ENCODE measurements at places on chromosomes 3 and 15.

DNA sequence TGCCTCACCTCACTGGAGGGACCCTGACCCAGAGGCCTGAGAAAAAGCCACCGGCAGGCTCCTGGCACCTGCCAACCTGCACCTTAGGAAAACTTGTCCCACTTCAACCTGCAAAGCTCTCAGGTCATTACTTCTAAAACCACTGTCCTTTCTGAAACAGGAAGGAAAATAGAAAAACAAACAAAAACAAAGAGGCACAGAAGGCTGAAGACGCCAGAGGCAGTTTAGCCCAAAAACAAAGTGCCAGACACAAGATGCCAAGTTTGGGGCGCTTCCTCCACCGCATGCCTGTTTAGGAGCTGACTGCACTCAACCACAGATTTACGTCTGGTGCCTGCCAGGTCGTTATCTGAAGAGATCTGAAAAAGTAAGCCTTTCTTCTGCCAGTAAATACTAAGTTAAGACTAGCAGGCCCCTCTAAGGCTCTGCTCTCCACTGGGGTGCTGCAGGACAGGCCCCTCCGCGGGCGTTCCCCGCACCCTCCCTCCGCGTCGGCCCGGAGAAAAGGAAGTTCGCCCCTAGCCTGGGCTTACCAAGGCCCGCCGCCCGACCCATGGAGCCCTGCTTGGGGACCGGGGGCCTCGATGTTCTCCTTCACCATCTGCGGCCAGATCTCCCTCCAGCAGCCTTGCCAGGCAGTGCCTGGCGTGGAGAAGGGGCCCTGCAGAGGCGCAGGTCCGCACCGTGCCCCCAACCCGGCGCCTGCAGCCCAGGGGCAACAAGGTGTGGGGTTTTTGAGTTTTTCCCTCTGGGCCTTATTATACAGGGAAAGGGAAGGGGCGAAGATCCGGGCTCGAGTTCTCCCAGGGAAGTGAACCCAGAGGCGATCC, 1.3 kb downstream of the GOLGA8A start:
- DNase-seq = no peak

DNA sequence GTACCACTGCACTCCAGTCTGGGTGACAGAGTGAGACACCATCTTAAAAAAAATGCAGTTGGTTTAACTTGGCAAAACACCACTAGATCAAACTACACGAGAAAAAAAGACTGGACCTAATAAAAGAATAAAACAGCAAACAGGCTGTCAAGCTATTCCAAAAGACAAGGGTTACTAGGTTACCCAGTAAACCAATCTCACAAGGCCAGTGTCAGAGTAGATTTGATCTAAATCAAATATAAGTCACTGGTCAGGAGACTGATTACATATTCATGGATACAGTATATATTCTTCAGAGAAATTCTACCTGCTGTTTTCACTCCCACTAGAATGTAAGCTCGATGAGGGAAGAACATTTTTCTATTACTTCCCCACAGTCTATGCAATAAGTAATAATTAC, 2.5 kb upstream of the GANC start:
- no peak for DNase-seq

DNA sequence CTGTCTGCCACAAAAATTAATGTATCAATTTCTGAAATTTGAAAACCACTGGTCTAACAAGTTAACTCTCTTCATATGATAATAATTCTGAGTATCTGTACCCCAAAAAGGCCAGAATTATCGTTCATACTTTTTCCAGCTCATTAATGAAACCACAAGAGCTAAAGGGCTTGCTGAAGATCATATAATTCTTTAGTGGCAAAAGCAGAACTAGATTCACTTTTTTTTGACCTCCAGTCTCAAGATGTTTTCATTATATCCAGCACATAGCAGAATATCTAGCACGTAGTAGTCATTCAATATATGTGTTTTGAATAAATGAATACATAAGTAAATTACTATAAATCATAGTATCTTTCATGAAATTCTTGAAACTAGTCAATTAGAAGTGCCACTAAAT, 246.7 kb upstream of the KCNH8 start:
- DNase-seq = no peak

DNA sequence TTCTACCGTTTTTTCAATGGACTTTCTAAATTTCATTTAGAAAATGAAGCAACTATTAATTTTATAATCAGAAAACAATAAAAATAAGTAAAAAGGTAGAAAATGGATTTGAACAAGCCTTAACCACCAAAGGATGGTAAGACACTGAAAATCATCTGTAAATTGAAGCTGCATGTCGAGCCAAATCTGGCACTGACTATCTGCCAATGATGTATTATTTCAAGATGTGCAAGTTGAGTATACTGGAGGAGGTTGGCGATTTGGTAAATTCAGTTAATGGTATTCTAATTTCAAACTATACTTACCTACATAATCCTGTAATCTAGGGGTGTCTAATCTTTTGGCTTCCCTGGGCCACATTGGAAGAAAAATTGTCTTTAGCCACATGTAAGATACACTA, 93.5 kb downstream of the FMN1 start:
- no peak for DNase-seq

DNA sequence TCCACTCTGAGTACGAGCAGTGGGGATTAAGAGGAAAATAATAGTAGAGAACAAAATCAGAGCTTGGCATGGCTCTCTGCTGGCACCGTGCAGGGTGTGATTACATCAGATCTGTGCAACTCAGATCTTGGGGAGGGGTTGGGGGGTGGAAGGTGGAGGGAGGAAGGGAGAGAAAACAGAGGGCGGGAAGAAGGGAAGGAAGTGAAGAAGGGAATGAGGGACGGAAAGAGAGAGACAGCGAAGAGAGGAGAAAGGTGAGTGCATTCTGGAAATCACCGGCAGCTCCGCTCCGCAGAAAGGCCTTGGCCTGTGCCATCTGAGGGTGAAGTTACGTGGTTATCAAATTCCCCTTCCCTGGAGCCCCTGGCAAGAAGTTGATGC, 31.0 kb upstream of the ADAMTS17 start:
- DNase-seq = no peak

GRCh38 chr3:31635545-31635944, 102.8 kb downstream of the STT3B start:
- no peak for DNase-seq

DNA sequence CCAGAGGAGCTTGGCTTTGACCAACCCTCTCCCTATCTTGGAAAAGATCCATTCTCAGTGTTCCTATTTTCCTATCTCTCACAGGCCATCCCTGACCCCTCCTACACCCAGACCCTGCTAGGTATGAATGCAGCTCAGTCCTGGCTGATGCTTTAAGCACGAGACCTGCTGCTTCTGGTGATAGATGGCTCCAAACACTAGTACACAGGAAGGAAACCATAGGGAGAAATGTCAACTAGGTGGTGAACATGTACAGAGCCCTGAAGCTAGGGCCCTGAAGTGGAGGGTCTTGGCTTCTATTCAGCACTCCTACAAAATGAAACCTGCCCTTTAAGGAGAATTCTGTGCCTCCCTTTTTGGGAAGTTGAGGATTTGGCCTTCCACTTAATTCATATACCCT, 47.4 kb upstream of the MANF start:
- no peak for DNase-seq

DNA sequence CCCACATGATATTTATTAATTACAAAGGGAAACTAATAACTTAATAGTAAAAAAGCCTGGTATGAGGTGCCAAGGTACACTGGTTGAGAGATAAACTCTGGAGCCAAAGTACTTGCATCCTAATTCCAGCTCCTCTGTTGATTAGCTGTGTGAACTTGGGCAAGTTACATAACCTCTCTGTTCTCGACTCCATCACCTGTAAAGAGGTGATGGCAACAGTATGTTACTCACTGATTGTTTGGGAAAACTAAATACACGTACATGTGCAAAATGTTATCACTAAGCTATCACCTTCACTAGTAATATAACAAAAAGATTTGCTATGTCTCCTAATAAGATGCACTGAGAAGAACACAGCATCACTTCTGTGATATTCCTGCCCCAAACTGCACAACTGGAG, 206.4 kb downstream of the MEX3B start:
- no peak for DNase-seq

- DNase-seq = no peak
These were observed 36.8 kb downstream of the TLE3 start for GRCh38 chr15:70060993-70061305.

DNA sequence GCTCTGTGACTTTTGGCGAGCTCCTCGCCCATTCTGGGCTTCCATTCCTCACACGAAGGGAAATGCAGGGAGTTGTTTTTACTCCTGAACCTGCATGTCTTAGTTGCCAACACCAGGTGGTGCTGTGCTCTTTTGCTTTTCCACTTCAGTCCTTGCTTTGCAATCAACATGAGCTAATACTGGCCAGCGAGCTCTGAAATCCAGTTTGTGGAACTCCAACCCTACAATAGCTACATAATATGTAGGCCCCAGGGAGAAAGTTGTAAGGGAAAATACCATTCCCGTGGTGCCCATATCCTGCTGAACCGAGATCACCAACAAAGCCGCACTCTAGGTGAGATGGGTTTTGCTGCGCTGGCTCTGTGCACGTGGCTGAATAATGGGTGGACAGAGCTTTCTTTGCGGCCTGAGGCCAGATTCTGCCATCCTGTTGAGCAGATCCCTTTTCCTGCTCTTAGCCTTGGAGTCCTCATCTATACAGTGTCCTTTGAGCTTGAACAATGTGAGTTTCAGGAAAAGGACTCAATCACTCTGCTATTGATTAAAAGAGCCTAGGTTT, 25.0 kb downstream of the LSM3 start:
- no peak for DNase-seq

- no peak for DNase-seq
These were observed 53.0 kb upstream of the STXBP5L start for GRCh38 chr3:120854908-120855526.

- no peak for DNase-seq
These were observed 304.8 kb upstream of the CTDSPL start for GRCh38 chr3:37556789-37557301.

DNA sequence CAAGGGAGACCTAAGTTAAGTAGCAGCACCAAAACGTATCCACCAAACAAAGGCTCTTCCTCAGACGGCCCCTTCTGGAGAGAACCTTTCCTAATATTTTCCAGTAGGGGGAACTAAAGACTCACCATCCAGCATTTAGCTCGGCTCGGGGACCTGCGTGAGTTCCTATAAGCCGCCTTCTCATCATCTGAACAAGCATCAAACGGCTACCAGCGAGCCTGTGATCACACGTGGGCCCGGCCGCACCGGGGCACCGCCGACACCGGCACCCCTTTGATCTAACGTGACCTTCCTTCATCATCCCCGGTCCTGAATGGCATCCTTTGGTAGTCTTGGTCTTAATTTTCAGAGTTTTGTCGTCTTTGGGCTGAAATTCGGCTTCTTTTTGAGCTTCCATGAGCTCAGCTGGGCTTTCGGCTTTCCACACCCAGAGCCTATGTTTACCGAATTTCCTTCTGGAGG, 1.4 kb upstream of the ROBO2 start:
- DNase-seq = no peak

DNA sequence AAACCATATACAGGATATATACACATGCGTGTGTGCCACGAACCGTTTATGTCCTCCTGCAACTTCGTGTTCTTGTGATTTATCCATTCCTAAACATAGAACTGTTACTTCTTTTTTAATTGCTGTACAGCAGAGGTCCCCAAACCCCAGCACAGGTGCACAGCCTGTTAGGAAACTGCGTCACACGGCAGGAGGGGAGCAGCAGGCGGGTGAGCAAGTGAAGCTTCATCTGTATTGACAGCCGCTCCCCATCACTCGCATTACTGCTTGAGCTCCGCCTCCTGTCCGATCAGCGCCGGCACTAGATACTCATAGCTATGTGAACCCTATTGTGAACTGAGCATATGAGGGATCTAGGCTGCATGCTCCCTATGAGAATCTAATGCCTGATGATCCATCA, 34.9 kb upstream of the NRROS start:
- DNase-seq = no peak

DNA sequence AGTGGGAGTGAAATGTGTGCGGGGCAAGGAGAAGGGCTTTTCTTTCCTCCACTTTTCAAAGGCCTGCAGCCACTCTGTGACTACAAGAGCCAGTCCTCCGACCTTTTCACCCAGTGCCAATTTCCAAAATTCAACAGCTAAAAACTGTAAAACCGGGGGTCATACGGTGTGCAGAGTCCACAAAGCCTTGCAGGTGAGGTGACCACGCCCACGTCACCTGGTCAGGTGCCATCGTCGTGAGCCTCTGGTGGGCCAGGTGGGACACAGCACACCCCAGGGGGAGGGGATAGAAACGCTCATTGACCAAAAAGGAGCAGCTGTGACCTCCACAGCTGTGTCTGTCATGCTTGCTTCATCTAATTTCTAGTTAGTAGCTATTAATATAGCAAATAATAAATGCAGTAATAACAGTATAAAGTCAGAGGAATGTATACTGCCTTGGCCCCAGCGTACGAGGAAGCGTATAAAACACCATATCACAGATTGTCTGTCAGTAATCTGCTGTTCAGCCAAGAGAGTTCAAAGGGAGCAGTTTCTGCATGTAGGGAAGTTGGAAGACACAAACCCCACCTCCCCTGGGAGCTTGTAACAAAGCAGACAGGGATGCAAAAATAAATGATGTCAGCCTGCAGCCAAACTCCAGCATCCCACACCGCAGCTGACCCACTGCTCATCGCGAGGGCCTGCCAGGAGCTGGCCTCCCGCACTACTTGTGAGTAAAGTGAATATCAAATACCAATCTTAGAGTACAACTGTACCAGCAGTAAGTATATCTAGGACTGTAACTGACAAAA, 86.7 kb downstream of the VGLL4 start:
- DNase-seq = no peak

- DNase-seq = peak; percentile 93
These were observed 538 bp downstream of the ATOSA start for GRCh38 chr15:52678468-52679231.

DNA sequence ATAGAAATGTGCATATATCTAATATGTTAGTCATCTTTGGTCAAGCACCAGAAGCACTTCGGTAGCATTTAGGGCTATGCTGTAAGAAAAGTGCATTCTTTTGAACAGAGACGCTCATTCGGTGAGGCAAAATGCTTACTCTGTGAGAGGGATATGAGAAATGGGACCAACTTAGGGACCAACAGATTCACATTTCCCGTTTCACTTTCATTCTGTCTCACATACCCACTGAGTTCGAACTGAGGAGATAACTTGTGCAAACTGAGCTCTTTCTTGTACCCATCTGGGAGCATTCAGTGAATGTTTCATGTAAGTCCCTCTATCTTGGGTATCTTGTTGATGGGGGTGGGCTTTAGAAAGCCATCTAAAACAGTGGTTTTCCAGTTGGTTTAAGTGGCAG, 135.3 kb downstream of the FEZF2 start:
- DNase-seq = no peak

- no peak for DNase-seq
These were observed 26.6 kb downstream of the MIX23 start for GRCh38 chr3:122356402-122356801.

Data from chondrocyte (in vitro differentiated cells).